Activated T-cell treated with anti-CD3 and anti-CD28 coated beads for 1 hour (primary cell): ENCODE measurements at places on chromosomes 13 and 19.

GRCh38 chr13:83086948-83087347 lies 795.3 kb downstream of the SLITRK1 start:
- DNase-seq: no peak

- DNase-seq: no peak
These were observed 11.0 kb upstream of the ZNF792 start for GRCh38 chr19:34975056-34975455.

DNA sequence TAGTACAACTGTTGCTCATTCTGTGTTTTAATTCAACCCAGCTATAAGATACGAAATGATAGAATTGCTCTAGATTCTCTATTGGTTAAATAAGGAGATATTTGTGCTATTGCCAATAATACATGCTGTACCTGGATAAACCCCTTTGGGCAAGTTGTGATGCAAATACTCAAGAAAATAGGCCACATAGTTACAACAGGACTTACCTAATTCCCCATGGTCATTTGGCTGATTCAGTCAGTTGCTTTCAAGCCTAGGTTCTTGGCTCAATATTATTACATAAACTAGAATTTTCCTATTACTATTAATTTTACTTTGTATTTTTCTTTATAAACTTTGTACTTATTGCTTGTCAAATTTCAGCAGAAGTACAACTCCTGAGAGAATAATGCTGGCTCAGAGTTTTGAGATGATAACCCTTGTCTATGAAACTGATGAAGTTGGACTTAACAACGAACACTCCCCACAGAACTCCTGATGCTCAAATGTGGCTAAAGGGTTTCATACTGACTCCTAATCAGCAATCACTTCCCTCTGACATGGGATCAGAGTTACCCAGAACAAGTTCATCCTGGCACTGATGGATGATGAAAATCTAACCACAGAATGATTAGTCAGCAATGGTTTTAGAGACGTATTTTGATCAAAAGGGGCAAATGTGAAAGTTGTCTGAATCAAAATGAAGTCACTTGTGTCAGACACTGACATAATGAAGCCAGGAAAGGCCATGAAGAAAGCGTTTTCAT lies 221.1 kb downstream of the ITGBL1 start:
- DNase-seq: no peak

DNA sequence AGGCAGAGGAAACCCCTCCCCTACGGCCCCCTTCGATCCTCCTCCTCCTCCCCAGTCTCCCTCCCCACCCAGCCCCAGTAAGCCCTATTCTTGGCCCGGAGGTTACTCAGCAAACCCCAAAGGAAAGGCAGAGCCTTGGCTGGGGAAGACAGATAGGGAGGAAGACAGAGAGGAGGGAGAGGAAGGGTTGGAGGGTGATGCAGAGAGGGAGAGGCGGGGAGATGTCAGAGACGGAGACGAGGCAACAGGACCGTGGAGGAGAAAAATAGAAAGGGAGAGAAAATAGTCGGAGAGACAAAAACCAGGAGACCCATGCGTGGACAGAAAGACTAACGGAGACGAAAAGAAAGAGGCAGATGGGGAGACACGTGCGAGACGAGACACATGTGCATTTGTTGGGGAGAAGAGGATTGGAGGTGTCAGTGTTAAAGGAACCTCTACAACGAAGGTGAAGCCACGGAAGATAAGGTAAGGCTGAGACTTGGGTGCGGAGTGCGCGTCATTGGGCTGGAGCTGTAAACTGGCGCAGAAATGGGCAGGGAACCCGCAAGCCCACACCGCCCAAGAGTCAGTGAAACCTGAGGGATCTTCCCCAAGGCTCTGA lies 2.9 kb downstream of the TGFB1 start:
- DNase-seq: no peak

DNA sequence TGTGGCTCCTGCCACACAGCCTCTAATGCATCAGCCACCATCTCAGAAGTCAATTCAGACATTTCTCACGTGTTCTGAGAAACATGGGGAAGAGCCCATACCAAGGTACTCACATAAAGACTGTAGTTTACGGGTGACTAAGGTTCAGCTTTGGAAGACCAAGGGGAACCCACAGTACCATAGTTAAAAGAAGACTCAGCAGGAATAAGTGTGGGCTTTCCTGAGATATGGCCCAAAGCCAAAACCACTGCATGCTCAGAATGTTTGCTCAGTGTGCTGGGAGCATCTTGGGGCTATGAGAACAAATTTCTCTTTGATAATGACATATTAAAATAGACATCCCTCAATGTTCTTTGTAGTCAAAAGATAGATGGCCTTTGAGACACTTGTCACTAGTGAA lies 283.8 kb downstream of the DCT start:
- no peak for DNase-seq

- no peak for DNase-seq
These were observed 45.7 kb upstream of the KATNAL1 start for GRCh38 chr13:30353060-30353459.

GRCh38 chr13:78884571-78884970 lies 225.6 kb upstream of the OBI1 start:
- DNase-seq: no peak

DNA sequence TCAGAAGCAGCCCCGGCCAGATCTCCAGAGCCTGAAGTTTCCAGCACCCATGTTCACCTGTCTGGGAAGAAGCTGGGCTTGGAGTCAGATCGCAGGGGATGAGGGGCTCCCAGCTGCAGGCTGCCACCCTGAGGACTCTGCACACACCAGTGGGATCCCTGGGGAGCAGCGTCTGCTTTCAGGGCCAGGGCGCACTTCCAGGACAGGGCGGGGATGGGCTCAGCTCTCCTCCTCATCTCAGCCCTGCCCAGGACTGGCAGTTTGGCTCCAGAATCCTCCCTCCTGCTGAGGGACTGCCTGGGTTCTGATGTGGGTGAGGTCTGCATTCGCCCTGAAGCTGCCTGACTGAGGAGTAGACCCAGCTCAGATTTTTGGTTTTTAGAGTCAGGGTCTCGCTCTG lies 3.5 kb downstream of the SLC7A9 start:
- no peak for DNase-seq

DNA sequence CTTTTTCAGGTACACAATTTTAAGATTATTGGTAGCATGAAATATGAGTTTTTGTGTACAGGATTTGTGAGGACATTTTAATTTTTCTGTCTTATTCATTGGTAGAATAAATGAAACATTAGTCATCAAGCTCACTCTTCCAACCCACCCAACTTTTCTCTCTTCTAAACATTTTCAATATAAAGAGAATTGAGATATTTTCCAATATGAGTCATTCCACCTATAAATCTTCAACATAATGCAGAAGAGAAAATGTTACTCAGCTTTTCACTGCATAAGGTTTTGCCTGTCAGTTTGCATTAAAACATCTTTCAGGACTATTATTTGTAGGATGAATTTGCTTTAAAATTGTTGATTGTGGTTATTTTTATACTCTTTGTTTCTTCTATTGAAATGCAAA lies 330.7 kb downstream of the PCDH20 start:
- DNase-seq: no peak

- DNase-seq: no peak
These were observed 50.8 kb downstream of the STK24 start for GRCh38 chr13:98526182-98526512.

DNA sequence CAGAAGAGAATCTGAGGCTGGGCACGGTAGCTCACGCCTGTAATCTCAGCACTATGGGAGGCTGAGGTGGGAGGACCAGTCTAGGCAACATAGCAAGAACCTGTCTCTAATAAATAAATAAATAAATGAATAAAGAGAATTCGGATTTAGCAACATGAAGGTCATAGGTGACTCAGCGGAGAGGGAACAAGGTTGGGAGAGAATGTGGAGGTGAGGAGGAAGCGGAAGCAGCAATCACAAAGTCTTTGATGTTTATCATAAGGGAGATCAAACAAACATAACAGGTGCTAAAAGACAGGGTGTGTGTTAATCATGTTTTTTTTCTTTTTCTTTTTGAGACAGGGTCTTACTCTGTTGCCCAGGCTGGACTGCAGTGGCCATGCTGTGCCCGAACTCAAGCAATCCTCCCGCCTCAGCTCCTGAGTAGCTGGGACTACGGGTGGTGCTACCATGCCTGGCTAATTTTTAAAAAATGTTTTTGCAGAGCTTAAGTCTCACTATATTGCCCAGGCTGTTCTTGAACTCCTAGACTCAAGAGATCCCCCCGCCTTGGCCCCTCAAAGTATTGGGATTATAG lies 16.3 kb downstream of the PBX4 start:
- DNase-seq: no peak

- DNase-seq: no peak
These were observed at the start of gene IQCN for GRCh38 chr19:18274219-18274780. Gene IQCN, minus strand, starts transcription at chr19:18274452. Its CDS starts 4,974 bp downstream, at chr19:18269478.
